Thoracic aorta (tissue), 2 donors: ENCODE measurements at places on chromosomes 1 and 21. TPM values are rescaled to one million over a fixed set of nuclear protein-coding genes. Genes with fewer than 3 reads are reported as not detected.
A peak's percentile ranks its signal among the peaks of the same experiment; 100 is the strongest.

GRCh38 chr1:239455743-239456142 lies 69.4 kb downstream of the CHRM3 start:
- H3K36me3 ChIP-seq, result no peaks in the 10 kb centered on the region
- no peak for DNase-seq
- no peaks in the 10 kb centered on the region for H3K4me1 ChIP-seq
- no peak overlapping the region for H3K4me3 ChIP-seq
- no peaks in the 10 kb centered on the region for H3K27me3 ChIP-seq
- H3K27ac ChIP-seq, result no peak overlapping the region

- no peak overlapping the region for H3K27ac ChIP-seq
- H3K36me3 ChIP-seq, result no peaks in the 10 kb centered on the region
- no peaks in the 10 kb centered on the region for H3K4me1 ChIP-seq
- DNase-seq, result no peak
These were observed 57.9 kb upstream of the GJB5 start for GRCh38 chr1:34696981-34697380.

The RASSF5 gene
- total RNA-seq, result 21.7 TPM

DNA sequence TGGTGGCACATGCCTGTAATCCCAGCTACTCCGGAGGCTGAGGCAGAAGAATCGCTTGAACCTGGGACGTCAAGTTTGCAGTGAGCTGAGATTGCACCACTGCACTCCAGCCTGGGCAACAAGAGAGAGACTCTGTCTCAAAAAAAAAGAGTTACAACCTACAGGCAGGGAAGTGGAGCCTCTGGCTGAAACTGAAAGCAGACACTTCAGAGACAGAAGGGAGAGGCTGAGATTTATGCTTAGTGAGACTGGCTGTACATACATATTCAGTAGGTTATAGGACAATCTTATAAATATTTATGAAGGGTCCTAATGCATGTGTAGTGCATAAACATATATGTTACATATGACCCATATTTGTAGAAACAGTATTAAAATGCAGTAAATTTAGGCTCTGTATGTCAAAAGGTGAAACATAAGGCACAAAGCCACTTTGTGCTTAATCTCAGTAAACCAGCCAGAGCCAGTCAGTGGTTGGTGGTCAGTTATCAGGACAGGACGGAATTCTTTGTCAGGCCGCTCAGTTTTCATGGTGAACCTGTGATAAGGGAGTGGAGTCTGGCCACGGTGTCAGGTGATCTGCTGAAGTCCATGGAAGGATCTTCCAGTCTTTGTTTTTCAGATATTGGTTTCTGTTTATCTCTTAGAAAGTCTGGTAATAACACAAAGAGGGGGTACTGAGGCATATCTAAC lies 13.7 kb downstream of the RHEX start:
- H3K36me3 ChIP-seq, result no peaks in the 10 kb centered on the region
- no peak overlapping the region for H3K27ac ChIP-seq
- no peaks in the 10 kb centered on the region for H3K27me3 ChIP-seq
- H3K4me1 ChIP-seq, result no peaks in the 10 kb centered on the region

The NOS1AP gene
- total RNA-seq, result 6.3 TPM

GRCh38 chr21:43864962-43865539 lies at the start of gene AGPAT3:
Gene AGPAT3, plus strand, starts transcription at chr21:43865223. Its CDS starts 94,459 bp downstream, at chr21:43959682.
- H3K27me3 ChIP-seq, result no peaks in the 10 kb centered on the region
- H3K36me3 ChIP-seq, result no peaks in the 10 kb centered on the region
- H3K4me1 ChIP-seq, result peaks cover 28% of the 10 kb centered on the region
- H3K4me3 ChIP-seq, result peak within 1 kb of the TSS; percentile 97
- H3K27ac ChIP-seq, result peak within 1 kb of the TSS; percentile 69

The L1TD1 gene
- total RNA-seq, result 0.63 TPM

GRCh38 chr1:85494074-85494903 lies 29.3 kb upstream of the DDAH1 start:
- DNase-seq, result no peak
- no peak overlapping the region for H3K27ac ChIP-seq
- H3K4me3 ChIP-seq, result no peak overlapping the region
- no peaks in the 10 kb centered on the region for H3K36me3 ChIP-seq
- no peaks in the 10 kb centered on the region for H3K27me3 ChIP-seq

The PEA15 gene
- total RNA-seq, result 194 TPM

DNA sequence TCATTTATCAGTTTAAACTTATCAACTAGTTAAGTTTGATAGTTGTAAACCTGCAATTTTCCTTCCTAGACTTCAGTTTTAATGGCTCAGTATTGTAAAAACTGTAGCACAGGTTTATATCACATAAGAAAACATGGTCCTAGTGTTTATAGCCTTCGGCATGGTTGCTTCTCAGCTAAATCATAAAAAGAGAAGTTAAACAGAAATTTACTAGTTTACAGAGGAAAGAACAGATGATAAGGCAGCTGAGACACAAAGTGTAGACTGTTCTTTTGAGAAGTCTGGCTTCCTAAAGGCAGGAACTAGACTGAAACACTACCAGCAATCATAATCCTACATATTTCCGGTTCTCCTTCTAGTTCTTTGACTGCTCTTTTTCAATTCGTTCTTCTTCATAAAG lies 39.8 kb downstream of the WNT2B start:
- DNase-seq, result no peak
- H3K4me1 ChIP-seq, result peaks cover 12% of the 10 kb centered on the region
- no peak overlapping the region for H3K27ac ChIP-seq
- peaks cover 4% of the 10 kb centered on the region for H3K36me3 ChIP-seq
- H3K27me3 ChIP-seq, result no peaks in the 10 kb centered on the region

The CTH gene
- 4.4 TPM for total RNA-seq
